ENCODE measurements at places on chromosomes 1 and 21.

DNA sequence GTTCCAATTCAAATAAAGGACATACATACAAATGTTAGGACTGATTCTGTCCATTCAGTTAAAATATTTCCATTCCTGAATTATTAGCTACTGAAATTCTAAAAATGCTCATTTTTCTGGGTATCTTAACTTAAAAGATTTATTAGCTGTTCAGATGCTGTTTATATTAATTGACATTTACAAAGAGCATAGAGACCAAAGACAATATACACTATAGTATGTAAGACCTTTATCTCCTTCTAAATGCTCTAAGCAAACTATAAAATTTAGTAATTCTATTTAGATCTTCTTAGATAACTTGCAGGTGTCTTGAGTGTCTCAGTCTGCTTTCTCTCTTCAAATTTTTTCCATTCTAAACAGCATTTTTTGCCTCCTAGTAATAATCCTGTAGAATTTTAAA is 39.3 kb downstream of the VAMP4 start:
- DNase-seq, result no peak

GRCh38 chr21:17794518-17795145 is 24.5 kb downstream of the C21orf91 start:
- no peak for DNase-seq

GRCh38 chr1:204834336-204834735 is 36.3 kb upstream of the NFASC start:
- DNase-seq, result no peak

DNA sequence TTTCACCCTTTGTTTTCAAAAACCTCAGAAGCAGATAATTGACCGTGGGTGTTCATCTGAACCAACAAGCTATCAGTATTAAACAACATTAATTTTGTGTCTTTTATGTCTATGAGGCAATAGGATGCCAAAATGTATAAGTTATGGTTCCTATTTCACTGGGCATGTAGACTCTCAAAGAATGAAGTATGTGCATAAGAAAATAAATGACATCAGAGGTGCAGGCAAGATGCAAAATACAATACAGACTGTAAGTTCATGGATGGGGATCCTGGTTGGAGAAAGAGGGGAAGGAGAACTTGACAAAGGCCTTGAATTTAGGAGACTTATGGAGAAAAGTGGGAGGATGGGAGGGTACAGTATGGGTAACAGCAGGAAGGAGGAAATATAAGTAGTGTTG is 23.4 kb upstream of the POU2F1 start:
- no peak for DNase-seq

DNA sequence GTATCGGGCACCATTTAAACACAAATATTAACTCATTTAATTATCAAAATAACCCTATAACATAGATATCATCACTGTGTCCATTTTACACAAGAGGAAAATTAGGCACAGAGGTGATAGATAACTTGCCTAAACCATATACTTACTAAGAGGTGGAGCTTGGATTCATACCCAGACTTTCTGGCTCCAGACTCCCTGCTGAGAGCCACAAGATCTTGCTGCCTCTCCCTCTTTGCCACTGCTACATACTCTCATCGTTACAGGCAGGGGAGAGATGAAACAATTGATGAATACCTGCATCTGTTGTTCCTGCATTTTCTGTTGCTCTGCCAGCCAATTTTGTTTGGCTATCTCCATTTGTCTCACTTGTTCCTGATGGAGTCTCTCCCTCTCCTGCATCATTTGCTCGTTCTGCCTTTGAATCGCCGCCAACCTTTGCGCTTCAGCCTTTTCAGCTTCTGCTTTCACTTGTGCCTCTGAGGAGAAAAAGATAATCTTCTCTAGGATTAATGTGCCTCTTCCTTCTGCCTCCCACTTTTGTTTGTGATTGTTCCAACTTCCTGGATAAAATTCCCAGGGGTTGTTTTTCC is 10.6 kb downstream of the GBP5 start:
- peak; percentile 13 for DNase-seq

DNA sequence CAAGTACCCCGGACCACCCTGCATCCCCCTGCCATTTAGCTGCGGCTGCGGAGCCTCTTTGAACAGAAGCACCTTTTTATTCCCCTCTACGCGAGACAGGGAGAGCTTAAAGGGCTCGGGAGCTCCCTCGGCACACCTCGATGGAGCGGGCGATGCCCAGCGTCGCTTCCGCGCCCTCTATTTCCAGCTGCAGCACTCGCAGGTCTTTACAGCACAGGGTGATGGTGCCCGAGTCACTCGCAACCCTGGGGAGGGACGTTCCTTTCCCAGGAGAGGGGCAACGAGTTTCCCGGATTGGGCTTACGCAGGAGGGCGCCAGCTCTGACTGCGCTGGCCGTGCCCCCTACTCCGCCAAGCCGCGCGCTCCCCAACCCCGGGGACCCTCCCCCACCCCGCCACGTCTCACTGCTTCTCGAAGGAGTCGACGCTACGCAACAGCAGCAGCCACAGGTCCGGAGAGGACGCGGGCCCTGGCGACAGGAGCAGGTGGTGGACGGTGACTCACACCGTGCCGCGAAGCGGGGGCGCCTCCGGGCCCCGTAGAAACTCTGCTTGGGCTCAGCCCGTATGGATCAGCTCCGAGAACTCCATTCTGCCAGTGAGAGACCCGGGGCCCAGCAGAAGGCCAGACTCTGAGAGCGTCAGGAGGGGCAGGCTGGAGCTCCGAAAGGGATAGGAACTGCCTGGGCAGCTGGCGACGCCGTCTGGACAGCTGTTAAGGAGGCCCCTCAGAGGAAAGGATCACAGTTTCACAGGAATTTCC is 5.8 kb upstream of the FAM167B start:
- DNase-seq, result peak; percentile 59

GRCh38 chr1:228791791-228792190 is 56.5 kb downstream of the RHOU start:
- DNase-seq, result no peak

DNA sequence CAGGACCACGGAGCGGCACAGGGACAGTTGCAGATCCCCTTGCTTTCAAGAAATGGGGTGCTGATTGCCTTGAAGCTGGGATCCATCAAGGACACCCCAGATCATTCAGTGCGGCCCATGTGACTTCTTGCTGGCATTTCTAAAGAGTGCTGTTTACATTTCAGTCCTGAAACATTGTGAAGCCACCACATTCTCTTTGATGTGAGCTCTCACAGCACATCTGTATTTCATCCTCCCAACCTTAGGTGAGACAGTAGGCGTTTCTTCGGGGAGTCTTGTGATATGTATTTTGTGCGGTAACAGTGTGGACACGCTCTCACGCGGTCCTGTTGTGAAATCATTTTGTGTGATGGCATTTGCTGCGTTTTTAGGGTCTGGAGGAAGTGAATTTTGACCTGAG is 57.2 kb downstream of the CACHD1 start:
- DNase-seq, result no peak

DNA sequence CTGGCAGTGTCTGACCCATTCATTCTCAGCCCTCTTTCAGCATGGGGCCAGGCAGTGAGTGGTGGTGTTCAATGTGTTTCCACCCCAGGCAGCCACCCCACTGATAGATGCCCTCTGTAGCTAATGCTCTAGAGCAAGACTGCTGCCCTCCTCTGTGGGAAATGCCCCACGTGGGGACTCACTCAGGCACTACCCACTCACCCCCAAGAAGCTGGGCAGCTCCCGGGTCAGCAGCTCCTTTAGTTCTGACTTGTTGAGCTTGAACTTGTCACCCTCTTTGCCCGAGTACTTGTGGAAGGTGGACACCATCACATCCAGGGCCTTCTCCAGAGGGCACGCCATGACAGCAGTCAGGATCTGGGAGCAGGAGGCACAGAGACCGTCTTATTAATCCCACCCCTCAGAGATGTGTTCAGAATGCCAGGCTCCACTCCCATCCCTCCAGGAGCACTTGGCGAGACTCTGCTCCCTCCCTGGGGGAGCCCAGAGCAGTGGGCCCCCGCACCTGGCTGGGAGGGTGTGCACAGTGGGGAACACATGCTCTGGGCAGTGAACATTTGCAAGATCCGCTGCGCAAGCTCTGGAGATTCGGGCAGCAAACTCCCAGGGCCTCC is 1.0 kb downstream of the S100A4 start:
- no peak for DNase-seq

DNA sequence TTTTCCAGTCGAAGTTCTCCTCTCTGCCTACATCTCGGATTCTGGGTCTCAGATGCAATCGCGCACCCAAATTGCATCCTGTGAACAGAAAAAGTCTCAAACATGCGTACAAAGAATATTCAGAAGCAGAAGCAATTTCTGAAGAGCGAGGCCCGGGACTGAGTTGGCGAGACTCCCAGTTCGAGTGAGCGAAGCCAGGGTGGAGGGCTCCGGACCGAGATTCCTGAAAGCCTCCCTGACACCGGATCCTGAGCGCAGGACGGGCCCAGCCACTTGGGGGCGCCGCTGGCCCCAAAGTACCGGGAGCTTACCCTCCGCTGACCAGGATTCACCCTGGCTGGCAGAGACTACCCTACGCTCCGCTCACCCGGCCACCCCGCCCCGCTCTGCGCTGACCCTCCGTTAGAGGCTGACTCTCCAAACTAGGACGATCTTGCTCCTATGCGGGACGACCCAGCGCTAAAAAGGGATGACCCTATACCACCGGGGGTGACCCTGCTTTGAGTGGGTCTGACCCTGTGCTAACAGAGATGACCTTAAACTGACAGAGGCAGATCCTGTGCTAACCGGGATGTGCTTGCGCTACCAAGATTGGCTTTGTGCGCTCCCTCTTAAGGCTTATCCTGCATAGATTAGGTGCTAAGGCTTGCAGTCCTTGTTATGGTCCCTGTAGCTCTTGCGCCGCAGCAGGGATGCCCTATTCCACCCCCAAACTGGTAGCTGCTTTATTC is 12.1 kb downstream of the FOXD2 start:
- no peak for DNase-seq

GRCh38 chr1:147541672-147542568 is 619 bp downstream of the BCL9 start:
- peak; percentile 66 for DNase-seq

DNA sequence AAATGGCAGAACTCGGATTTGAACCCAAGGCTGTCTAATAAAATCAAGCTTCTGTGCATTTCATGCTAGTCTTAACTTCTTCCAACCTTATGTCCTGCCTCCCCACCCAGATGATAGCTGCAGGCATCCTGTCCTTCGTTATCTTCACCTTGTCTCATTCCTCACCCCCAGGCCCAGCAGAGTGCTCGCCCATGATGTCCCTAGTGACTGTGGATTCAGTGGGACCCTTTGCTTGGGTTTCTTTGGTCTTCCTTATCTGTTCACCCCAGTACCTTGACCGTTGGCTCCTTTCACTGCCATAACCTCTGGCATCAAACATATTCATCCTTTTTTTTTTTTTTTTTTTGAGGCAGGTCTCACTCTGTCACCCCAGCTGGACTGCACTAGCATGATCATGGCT is 5.6 kb upstream of the BSDC1 start:
- DNase-seq, result no peak

- DNase-seq, result no peak
Observed at GRCh38 chr1:178119628-178120027, 25.7 kb downstream of the RASAL2 start.

DNA sequence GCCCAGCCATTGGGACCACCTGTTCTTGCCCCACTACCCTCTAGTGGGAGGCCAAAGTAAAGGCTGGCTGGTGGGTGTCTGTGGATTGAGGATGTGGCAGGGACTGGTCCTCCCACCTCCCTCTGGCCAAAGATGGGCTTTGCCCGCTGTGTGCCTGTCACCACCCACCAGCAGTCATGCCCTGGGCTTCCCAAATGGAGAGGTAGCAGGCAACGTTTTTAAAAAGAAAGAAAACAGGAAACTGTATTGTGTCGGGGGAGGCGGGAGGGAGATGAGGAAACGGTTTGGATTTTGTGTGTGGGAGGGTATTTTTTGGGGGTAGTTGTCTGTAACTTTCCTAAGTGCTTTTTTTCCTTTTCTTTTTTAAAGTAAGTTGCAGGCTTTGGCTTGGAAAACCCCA is 30.1 kb downstream of the SZRD1 start:
- DNase-seq, result no peak

GRCh38 chr1:51789342-51789741 is 89.2 kb downstream of the NRDC start:
- DNase-seq, result no peak

- DNase-seq, result peak; percentile 71
Observed at GRCh38 chr1:17239420-17239819, 9.5 kb upstream of the PADI3 start.

DNA sequence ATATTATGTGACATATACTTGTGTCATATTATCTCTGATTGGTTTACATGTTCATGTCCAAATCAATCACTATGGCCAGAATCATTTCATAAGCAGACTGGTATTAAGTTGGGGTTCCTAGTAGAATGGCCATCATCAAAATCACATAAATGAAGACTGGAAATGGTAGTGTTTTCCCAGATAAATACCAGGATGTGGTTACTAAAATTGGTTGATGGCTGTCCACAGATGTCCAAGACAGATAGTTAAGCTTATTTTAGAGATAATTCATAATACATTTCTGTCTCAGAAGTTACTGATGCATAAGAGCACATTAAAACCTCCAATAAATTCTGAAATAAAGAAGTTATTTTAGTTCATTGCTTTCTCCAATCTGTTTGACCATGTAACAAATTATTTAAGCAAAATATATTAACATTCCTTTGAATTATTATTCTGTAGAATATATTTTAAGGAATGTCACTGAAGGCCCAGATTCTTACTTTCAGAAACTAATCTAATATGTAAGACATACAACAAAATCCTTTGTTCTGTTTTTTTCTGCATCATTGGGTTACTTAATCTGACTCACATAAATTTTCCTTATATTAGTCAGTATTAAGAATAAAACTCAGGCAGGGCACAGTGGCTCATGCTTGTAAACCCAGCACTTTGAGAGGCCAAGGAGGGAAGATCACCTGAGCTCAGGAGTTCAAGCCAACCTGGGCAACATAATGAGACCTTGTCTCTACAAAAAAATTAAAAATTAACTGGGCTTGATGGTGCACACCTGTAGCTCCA is 483.9 kb downstream of the PTPRC start:
- no peak for DNase-seq

- DNase-seq, result no peak
Observed at GRCh38 chr1:154182344-154183045, 9.4 kb downstream of the TPM3 start.

DNA sequence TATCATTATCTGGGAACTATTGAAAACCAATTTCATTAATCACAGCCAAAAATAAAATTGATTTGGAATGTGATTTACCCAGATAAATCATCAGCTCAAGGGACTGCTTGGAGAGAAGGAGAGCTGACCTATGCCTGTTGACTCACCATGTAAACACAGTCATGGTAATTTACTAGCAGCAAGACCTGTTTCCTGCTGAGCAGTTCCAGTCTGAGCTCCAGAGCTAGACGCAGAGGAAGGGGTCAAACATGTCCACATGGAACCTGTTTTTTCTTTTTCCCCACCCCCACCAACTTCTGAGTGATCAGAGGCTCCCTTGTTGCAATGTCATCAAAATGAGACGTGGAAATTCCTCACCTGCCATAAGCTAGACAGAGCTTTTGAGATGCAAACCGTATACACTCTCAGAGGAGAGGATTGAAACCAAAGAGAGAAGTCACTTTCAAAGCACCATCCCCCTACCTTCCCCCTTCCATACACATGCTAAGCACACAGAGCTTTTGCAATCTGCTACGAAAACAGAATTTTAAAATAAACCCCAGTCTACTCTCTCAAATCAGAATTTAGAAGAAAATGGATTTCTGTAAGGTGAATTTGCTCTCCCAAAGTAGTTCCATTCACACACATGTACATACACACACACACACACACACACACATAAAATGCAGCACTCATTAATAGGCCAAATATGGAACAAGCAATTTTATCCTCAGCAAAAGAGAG is 55.9 kb upstream of the PTGFRN start:
- DNase-seq, result peak; percentile 32

All from DMS 273 treated with DMSO at 0.1 percent for 48 hours (cell line).